Activated T-helper 17 cell treated with anti-CD3 and anti-CD28 coated beads, Interleukin-2, amount 50 U/mL, for 72 hours (primary cell): ENCODE measurements at places on chromosomes 7 and 10.

GRCh38 chr10:124394583-124394982 lies 24.1 kb downstream of the OAT start:
- no peak overlapping the region for H3K27ac ChIP-seq
- no peak for ATAC-seq
- H3K4me3 ChIP-seq, result no peak overlapping the region
- no peaks in the 10 kb centered on the region for H3K27me3 ChIP-seq
- peaks cover 8% of the 10 kb centered on the region for H3K36me3 ChIP-seq

DNA sequence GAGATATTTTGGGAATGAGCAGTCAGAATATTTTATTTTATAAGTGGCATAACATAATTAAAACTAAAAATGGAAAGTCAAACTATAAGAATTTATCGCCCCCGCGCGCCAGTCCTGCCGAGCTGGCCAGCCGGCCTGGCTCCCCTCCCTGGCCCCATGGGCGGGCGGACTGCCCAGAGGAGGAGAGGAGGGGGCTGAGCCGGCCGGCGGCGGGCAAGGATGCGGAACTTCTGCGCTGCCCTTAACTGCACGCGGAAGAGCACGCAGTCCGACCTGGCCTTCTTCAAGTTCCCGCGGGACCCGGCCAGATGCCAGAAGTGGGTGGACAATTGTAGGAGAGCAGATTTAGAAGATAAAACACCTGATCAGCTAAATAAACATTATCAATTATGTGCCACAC lies 96.8 kb downstream of the DKK1 start:
- H3K27me3 ChIP-seq, result no peaks in the 10 kb centered on the region
- H3K36me3 ChIP-seq, result no peaks in the 10 kb centered on the region
- no peak overlapping the region for H3K27ac ChIP-seq
- no peak for ATAC-seq
- no peak overlapping the region for H3K4me3 ChIP-seq

- no peaks in the 10 kb centered on the region for H3K4me1 ChIP-seq
- H3K27ac ChIP-seq, result no peak overlapping the region
- no peak overlapping the region for H3K4me3 ChIP-seq
- ATAC-seq, result no peak
- H3K36me3 ChIP-seq, result no peaks in the 10 kb centered on the region
These were observed 219.1 kb downstream of the EMX2 start for GRCh38 chr10:117761695-117762094.

DNA sequence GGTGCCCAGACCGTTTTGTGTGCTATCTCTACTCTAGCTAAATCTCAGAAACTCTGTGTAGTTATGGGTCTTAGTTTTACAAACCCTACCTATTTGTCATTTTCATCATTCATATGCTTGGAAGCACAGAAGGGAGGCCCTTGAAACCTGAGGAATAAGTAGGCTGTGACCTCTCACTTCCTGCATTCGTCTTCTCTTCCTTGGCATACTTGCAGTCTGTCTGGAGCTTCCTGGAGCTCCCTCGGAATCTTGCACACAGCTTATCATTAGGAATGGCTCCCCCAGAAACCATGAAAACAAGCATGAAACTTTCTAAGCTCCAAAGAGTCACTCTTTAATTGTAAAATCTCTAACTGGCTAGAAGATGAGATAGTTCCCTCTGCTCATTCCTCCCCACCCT lies 376.9 kb upstream of the MYO3A start:
- ATAC-seq, result no peak
- H3K36me3 ChIP-seq, result no peaks in the 10 kb centered on the region
- no peak overlapping the region for H3K27ac ChIP-seq
- H3K4me1 ChIP-seq, result no peaks in the 10 kb centered on the region

GRCh38 chr10:24000271-24000813 lies 208.6 kb upstream of the KIAA1217 start:
- no peak overlapping the region for H3K4me3 ChIP-seq
- no peak overlapping the region for H3K27ac ChIP-seq
- no peaks in the 10 kb centered on the region for H3K4me1 ChIP-seq
- peaks cover 10% of the 10 kb centered on the region for H3K27me3 ChIP-seq
- ATAC-seq, result no peak

GRCh38 chr7:131105799-131106680 lies 221.6 kb upstream of the MKLN1 start:
- H3K27ac ChIP-seq, result peak overlapping the region; percentile 99
- H3K4me1 ChIP-seq, result peaks cover 42% of the 10 kb centered on the region
- H3K27me3 ChIP-seq, result no peaks in the 10 kb centered on the region
- H3K36me3 ChIP-seq, result peaks cover 91% of the 10 kb centered on the region
- peak; percentile 40 for ATAC-seq

DNA sequence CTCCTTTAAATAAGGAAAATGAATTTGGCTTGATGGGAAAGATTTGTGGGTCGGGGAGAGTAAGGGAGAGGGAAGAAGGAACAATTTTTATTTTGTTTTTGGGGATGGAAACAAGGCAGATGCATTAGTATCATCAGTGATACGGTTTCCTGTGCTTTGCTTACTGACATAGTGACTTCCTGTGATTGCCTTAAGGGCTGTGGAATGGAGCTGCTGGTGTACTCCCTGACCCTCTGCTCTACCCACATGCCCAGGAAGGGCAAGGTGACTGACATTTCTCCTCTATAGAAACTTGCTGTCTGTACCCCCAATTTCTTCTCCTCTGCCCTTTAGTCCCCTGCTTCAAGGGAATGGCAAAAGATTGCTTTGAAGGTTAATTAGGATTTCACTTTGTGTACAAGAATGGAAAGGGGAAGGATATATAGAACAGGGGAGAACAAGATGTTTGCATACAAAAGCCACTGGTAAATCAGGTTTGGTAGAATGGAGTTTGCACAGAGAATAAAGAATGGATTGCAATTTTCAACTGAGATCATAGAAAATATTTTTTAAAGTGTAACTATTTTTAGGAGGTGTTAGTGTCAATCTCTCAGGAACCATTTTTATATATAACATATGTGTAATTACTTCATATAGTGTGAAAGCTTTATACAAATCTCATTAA lies 129.0 kb upstream of the AGR3 start:
- peak; percentile 79 for ATAC-seq
- peak overlapping the region; percentile 46 for H3K4me3 ChIP-seq

DNA sequence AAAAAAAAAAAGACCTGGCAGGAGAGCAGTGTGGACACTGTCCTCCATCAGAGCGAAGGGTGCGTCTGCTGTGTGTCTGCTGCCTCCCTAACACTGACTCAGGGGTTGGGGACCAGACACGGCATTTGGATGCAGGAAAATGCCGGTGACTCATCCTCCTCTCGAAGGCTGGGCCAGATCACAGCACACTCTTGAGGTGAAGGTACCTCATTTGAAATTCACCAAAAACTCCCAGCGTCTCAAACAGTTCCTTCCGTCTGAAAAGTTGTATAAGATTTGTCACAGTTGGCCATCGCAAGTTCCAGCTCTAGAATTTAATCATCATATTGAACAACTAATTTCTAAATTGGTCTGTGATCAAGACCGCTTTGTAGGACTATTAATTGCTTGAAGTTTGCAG lies 118.1 kb upstream of the LYZL2 start:
- H3K27ac ChIP-seq, result peak overlapping the region; percentile 44
- H3K36me3 ChIP-seq, result no peaks in the 10 kb centered on the region
- ATAC-seq, result peak; percentile 96
- peak overlapping the region; percentile 34 for H3K4me3 ChIP-seq
- H3K27me3 ChIP-seq, result peaks cover 19% of the 10 kb centered on the region

- H3K4me1 ChIP-seq, result no peaks in the 10 kb centered on the region
- ATAC-seq, result no peak
- H3K27ac ChIP-seq, result no peak overlapping the region
These were observed 57.8 kb downstream of the AUTS2 start for GRCh38 chr7:69656077-69656476.
